ENCODE measurements at places on chromosomes 16 and 17.
A peak's percentile ranks its signal among the peaks of the same experiment; 100 is the strongest.

- no peak for DNase-seq
Measured at GRCh38 chr16:30561089-30561816, 3.1 kb upstream of the ZNF764 start.

DNA sequence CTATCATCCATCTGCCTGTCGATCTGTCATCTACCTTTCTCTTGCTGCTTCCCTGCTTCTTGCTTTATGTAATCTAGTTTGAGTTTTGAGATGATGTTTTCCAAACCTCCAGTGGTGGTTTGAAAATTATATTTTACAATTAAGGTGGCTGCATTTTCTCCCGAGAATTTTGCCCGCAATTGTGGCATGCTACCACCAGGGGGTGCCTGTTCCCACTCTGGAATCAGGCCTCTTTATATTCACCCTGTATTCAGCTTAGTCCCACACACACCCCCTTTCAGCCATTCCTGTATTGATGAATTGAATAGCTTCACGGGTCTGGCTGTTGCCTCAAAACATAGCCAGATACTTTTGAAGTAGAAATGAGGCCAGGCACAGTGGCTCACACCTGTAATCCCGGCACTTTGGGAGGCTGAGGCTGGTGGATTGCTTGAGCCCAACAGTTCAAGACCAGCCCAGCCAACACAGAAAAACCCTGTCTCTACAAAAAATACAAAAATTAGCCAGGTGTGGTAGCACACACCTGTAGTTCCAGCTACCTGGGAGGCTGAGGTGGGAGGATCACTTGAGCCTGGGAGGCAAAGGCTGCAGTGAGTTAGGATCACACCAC, 3.2 kb downstream of the PRSS22 start:
- no peak for DNase-seq

DNA sequence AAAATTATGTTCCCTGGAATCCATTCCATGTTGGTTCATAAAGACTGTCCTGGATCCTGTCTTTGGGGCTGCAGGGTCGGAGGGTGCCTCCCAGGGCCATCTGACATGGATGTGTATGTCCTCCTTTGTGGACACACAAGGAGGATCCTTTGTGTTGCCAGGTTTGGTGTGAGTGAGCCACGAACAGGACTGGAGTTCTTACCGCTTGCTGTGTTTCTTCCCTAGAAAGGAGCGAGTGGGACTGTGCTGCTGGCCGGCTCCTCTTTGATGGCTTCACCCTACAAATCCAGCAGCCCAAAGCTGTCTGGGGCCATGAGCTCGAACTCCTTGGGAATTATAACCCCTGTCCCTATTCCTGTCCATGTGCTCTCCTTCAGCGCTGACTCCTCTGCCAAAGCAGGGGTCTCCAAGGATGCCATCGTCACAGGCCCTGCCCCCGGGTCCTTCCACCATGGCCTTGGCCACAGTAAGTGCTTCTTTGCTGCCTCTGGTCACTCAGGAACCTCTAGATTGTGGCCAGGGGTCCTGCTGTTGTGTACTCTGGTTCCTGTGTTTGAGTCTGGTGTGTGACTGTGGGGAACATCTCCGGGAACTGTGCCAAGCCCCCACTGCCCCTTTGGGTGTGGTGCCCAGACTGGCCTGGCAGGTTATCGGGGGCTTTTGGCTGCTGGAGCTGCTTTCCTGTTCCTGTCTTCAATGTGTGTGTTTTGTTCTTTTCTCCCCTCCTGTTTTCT, 29.5 kb downstream of the UBN1 start:
- DNase-seq: no peak

DNA sequence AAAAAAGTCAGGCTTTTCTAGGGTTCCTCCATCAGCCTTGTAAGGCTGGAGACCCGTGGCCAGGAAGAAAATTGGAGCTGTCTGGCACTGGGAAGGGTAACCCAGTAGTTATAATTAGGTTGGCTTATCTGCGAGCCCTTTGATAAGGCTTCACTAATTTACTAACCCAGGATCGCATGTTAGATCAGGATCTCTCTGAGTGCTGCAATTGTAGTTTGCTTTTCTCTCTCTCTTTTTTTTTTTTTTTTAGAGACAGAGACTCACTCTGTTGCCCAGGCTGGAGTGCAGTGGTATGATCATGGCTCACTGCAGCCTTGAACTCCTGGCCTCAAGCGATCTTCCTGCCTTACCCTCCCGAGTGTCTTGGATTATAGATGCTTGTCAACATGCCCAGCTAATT, 17.0 kb downstream of the ABCC1 start:
- no peak for DNase-seq

DNA sequence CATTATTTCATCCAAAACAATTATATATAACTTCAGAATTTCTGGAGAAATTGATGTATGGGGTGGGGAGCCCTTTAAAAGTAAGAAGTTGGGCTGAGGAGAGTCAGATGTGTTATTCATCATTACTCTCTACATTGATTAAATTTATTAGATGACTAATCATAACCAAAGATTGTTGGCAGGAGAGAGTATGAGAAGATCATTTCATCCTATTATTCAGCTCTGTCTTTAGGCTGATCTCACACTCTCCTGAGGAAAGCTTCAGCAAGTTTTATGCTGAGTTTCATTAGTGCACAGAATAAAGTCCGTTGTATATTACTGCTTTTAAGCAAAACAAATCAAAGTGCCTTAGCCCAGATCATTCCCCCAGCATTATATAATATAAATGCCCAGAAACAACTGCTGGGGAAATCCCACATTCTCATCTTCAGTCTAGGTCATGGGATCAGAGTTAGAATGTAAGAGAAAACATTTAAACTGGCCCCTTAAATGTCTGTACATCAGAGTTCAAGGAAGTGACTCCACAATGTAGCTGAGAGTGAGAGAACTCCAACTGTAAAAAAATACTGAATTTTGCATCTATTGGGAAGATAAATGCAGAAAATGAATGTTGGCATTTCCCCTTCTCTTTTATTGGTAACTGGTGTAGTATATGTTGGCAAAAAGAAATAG, 130.1 kb upstream of the HLF start:
- DNase-seq: no peak

GRCh38 chr17:35314415-35315216, 58.8 kb downstream of the SLFN11 start:
- no peak for DNase-seq

DNA sequence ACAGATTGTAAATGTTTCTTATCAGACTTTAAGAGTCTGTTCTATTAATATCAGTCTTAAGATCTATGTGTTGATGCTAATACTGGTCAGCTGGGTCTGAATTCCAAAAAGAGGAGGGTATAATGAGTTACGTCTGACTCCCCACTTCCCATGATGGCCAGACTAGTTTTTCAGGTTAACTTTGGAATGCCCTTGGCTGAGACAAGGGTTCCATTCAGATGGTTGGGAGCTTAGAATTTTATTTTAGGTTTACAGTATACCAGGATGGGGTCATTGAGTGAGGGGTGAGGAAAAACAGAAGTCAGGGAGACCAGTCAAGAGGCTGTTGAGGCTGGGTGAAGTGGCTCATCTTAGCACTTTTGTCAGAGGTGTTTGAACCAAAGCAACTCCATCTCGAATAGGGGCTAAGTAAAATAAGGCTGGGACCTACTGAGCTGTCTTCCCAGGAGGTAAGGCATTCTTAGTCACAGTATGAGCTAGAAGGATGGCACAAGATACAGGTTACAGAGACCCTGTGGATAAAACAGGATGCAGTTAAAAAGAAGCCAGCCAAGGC, 2.9 kb upstream of the TMEM231 start:
- no peak for DNase-seq

- DNase-seq: no peak
Measured at GRCh38 chr17:31587462-31587861, 196.0 kb downstream of the RAB11FIP4 start.

- no peak for DNase-seq
Measured at GRCh38 chr16:27785307-27785678, 235.3 kb downstream of the KATNIP start.

GRCh38 chr17:45175759-45176115, 14.1 kb downstream of the HEXIM2 start:
- no peak for DNase-seq

GRCh38 chr17:76499267-76499667, 2.0 kb downstream of the RHBDF2 start:
- no peak for DNase-seq

- DNase-seq: peak; percentile 50
Measured at GRCh38 chr16:28317040-28317880, 24.9 kb downstream of the SBK1 start.

- no peak for DNase-seq
Measured at GRCh38 chr17:44334727-44335126, 10.1 kb upstream of the SLC25A39 start.

DNA sequence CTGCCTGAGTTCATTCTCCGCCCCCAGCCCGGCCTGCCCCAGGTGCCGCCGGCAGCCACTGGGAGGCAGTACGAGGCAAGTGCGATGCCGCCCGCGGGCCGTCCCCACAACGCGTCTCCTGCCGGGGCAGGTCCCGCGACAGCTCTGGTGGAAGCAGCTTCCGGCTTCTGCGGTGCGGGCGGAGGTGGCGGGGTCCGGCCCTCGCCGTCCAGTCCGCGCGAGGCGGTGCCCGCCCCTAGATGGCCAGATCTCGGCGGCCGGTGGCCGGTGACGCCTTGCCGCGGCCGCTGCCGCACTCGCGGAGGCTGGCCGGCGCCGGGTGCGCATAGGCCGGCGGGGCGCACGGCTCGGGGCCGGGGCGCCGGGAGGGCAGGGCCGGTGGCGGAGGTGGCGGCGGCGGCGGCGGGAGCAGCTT, 1.8 kb downstream of the GJD3 start:
- peak; percentile 73 for DNase-seq

DNA sequence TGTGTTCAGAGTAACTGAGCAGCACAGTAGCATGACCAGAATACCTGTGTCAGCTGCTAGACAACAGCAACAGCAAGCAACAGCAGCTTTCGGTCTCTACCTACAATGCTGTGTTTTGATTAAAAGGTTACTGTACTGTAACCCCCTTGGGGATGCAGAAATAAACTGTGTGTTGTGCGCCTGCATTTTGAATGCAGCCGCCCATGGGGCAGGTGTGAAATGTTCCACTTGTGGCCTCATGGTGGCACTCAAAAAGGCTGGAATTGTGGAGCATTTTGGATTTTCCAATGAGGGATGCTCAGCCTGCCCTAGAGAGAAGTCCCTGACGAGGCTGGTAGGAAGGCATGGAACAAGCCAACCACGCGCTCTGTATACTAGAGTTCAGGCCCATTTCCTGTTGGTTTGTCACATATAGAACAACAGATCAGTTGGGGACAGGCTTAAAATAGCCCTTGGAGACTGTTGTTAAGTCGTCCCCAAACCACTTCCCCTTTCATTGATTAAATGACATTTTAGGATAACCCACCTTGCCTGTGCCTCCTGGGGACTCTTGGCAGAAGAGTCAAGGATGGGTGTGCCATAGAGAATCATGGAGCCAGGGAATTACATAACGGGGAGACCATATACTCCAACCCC, 27.1 kb downstream of the SCPEP1 start:
- DNase-seq: no peak

GRCh38 chr17:8153957-8154607, 1.9 kb upstream of the PER1 start:
- DNase-seq: peak; percentile 82

DNA sequence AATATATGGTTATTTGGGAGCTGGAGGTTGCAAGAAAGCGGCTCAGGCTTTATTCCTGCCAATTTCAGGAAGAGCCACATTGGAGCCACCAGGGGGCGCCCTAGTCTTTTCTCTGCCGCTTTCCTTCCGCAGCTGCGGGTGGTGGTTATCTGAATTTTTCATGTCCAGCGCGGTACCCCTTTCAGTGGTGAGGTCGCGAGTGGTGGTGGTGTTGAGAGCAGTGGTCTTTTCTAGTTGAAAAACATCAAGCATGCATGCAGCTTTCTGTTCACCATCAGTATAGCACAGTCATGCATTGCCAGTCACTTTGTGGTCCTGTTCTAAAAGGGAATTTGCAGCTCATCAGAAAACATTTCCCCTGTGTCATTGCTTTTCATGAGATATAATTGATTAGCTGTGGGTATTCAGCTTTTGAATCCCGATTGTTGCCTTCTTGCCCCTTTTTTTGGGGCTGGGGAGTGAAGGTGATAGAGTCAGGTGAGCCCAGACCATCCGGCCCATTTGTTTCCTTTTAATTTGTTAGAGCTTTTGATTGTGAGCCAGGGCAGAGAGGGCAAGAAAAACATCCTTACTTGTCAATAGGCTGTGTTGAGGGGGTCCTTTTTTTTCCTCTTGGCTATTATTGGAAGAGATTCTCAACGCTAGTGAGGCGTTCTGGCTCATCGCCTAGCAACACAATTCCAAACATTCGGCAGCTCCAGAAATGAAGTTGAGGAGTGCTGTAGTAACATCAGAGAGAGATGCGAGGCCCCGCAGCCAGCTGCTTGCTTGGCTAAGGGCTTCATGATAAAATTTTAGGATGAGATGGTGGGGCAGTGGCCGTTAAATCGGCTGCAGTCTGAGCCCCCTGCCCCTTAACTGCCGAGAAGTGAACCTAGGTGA, 119.0 kb downstream of the SNX29 start:
- DNase-seq: peak; percentile 17

- DNase-seq: no peak
Measured at GRCh38 chr17:49545806-49546545, 29.7 kb upstream of the NXPH3 start.

DNA sequence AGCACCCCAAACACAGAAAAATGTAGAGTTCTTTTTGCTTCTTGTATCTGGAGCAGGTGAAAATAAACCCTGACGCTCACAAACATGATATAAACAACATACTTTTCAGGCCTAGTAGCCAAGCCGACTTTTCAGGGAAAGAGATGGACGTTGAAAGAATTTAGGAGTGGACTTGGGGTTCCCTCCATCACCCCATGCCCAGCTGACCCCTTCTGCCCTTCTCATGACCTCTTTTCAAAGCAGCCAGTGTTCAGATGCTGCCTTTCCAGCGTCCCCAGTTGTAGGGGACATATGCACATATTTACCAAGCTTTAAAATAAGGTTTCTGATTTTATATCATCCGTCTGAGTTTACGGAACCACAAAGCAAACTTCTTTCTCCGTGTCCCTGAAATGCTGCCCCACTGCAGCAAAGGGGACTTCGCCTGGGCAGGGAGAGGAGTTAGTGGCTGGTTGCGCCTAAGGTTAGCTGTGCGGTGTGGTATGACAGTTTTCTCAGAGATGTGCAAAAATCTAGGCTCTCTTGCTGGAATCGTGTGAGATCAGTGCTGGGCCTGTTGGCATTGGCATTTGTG, 235.5 kb downstream of the MRTFB start:
- DNase-seq: no peak

DNA sequence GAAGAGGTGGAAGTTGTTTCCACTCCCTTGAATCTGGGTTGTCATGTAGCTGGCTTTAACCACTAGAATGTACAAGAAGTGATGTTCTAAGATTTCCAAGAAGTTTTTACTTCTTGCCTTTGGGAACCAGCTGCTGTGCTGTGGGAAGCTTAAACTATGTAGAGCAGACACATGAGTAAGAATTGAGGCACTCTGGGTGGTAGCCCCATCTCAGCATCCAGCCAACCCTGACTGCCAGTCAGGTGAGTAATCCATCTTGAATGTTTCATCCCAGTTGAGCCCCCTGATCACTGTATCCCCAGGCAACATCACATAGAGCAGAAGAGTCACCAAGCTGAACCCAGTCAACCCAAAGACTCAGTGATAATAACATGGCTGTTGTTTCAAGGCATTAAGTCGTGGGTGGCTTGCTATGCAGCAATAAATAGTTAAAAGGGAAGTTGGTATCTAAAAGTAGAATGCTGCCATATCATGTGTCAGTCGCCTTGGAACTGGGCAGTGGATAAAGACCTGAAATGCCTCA, 62.8 kb upstream of the GPR139 start:
- no peak for DNase-seq

- no peak for DNase-seq
Measured at GRCh38 chr16:68362262-68362913, 51.6 kb downstream of the PRMT7 start.

- no peak for DNase-seq
Measured at GRCh38 chr17:36205637-36206485, 5.0 kb upstream of the CCL4L2 start.
